ENCODE measurements at places on chromosomes 2 and 18.
A peak's percentile ranks its signal among the peaks of the same experiment; 100 is the strongest.

DNA sequence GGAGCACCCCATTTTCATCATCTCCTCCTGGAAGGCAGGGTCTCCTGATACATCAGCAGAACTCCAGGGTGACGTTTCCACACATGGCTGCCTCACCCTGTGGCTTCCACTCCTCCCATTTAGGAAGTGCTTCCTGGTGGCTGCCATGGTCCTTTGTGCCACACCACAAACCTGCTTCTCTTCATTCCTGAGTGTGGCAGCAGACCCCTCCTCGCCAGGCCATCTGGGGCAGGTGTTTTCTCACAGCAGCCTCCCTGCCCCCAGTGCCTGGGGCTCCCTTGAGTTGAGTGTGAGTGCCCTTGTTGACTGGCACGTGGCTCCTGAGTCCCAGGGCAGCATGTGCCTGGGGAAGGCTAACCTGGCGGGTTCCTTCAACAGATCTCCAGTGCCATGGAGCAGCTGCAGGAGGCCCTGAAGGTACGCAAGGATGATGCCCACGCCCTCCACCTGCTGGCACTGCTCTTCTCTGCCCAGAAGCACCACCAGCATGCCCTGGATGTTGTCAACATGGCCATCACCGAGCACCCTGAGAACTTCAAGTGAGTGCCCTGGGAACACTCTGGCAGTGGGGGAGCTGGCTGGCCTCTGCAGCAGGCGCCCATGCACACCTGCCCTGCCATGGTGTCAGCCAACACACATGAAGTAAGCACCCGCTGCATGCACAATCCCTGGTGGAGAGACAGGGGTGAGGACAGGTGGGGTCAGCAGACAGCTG lies 113.4 kb upstream of the MCFD2 start:
- DNase-seq: no peak

DNA sequence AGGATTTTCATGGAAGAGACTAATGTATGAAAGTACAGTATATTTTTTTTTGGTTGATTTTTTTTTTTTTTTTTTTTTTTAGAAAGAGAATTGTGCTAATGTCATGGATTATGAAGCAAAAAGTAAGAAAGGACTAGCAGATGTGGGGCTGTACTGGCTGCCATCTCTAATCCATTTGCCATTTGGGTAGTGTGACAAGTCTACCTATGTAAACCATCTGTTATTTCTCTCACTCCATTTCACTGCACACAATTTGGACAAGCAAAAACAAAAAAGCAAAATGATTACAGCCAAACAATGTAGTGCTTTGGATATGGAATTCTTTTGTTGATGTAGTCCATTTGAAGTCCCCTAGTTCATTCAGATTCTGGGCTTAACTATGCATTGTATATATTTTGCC lies 1355.4 kb downstream of the LRP1B start:
- DNase-seq: no peak

- DNase-seq: peak; percentile 25
Observed at GRCh38 chr2:134446383-134447017, 192.6 kb downstream of the MGAT5 start.

DNA sequence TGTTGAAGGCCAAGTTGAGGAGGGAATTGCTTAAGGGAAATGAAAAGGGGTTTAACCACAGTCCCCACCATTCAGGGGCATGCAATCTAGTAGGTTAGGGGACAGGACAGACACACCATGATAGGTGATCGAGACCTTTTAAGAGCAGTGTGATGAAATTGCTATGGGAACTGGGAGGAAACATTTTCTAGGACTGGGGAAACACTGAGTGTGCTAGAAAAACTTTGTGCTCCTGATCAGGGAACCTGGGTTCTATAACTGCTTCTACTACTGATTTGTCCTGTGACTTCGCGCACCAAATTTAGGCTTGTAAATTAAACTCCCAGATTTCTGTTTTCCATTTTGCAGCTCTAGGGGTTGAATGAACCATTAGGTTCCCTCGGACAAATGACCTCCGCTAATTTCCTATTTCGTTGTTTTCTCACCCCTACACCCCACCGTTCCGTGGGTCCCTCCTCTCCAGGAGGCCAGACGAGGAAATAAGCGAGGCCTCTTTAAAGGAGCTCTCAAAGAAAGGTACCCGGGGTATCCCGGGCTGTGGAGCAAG lies 371 bp upstream of the LCLAT1 start:
- no peak for DNase-seq

GRCh38 chr2:171745141-171745540 lies 57.9 kb downstream of the DYNC1I2 start:
- no peak for DNase-seq

- peak; percentile 8 for DNase-seq
Observed at GRCh38 chr2:41084321-41084720, 632.4 kb upstream of the SLC8A1 start.

DNA sequence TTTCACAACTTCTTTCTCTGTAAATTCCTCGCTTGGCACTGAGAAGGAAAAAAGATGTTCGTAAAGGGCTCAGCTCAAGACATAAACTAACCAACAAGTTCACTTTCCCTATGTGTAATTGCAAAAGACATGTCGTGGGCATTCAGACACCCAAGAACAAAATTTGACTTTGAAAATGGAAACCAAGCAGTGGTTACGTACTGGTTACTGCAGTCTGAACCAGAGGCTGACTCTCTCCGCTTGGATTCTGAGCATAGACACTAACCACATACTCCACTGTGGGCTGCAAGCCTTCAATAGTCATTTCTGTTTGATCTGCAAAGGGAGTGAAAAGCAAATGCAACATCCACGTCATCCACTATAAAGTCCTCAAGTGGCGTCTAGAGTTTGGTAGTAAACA lies 53.9 kb downstream of the FN1 start:
- DNase-seq: no peak

- DNase-seq: no peak
Observed at GRCh38 chr2:220552790-220553535, 925.5 kb downstream of the SLC4A3 start.

DNA sequence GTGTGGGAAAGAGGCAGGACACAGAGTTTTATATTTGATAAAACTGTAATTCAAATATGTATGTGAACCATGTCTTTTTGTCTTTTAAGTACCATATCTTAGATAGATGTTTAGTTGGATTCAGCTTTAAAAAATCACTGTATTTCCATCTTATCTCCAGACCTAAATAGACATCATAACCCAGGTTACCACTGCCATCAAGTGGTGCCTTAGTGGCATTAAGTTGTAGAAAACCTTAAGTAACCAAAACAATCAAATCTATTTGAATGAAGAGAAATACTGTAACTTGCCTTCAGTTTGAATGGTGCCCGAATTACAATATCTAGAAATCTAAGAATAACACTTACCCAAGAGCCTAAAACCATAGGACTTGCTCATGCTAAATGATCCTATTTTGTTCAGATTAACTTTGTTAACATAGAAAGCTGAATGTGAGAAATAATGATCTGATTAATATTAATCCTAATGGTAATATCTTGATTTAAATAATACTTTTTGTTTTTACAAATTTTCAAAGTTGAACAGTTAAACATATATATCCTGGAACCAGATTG lies 92.5 kb upstream of the MAP2 start:
- DNase-seq: no peak

GRCh38 chr2:242054881-242055801 lies 185.6 kb downstream of the RTP5 start:
- DNase-seq: no peak

DNA sequence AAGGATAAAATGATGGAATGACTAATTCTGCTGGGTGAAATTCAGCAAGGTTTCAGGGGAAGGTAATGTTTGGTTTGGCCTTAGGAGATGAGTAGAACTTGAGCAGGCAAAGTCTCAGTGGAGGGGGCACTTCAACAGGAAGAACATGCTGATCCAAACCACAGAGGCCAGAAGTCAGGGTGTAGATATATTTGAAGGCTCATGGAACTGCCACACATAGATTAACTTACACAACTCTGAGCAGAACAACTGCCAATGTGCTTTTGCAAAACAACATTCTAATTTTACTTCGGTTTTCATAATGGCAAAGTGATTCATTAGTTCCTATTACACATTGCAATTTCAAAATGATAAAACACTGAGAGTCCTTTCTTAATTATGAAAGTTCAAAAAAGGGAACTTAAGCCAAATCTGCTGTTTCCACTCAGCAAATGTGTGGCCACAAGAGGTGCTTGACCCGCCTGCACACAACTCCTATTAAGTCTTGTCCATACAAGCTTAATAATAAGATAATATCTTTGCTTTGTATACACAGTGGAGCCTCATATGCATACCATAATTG lies 284.8 kb downstream of the MREG start:
- peak; percentile 99 for DNase-seq

DNA sequence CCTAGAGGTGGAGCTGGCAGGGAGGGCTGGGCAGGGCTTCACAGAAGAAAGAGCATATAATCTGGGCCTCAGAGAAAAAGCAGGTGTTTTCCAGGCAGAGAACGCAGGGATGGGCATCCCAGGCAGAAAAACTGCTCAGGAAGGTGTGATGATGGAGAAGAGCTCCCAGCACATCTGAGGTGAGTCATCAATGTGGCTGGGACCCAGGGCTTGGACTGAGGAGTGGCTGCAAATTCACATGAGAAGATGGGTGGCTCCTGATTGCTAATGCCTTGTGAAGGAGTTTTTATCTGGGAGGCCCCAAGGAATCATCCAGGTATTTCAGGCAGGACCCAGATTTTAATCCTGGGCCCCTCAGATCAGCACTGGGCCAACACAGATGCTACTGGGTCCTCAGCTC lies 10.2 kb downstream of the IL1F10 start:
- DNase-seq: no peak

- no peak for DNase-seq
Observed at GRCh38 chr2:41936771-41937463, 110.9 kb upstream of the PKDCC start.

- DNase-seq: no peak
Observed at GRCh38 chr2:34096562-34097171, 497.6 kb upstream of the FAM98A start.

GRCh38 chr18:49817947-49818346 lies 4.6 kb upstream of the ACAA2 start:
- DNase-seq: no peak

DNA sequence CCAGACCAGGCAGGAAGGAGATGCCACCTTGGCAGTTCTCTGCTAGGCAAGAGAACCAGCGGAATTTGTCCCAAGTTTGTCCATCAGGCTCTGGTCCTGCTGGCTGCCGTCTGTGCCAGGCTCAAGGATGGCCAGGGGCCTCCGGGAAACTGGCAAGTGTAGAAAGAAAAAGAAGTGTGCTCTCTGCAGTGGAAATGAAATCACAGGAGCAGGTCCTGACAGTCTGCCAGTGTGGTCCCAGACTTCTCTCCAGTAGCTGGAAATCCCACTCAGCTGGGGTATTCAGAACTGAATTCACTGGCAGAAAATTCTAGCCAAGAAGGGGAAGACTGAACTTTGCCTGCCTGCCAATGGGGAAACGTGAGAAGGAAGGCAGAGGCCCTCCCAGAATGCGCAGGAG lies 91.0 kb downstream of the STPG4 start:
- no peak for DNase-seq

DNA sequence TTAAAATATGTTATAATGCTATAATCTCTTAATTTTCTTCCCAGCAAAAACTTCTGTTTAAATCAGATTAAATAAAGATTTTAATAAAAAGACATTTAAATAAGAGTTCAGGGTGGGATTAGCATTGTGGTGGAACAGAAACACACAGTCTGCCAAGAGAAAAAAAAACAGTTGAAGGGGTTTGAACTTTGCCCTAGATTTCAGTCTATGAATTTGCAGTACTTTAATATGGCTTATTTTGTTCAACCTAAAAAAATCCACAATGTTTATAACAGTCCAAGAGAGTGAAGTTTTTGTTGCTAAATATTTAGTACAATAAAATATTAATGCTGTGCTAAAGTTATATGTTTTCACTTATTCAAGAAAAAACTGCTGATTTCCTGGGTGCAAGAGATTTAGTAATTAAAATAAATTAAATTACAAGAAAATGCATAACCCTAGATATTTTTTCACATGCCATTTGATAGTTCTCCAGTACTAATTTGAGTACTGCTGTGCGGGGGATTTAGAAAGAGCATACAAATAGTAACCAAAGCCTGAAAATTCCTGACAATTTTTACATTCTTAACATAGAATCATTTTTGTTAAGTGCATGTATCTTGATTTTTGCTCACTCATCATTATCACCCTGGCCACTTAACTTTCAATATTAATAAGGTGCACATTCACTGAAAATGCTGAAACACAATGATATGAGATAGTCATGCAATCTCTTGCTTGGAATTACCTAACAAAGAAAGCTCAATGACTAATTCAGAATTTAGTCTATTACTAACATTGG lies 52.6 kb downstream of the SLC40A1 start:
- DNase-seq: no peak

- DNase-seq: no peak
Observed at GRCh38 chr2:44934983-44935728, 6.3 kb upstream of the SIX3 start.

GRCh38 chr2:85481818-85482777 lies 56.9 kb upstream of the MAT2A start:
- no peak for DNase-seq

GRCh38 chr2:231160701-231161100 lies 35.9 kb upstream of the HTR2B start:
- no peak for DNase-seq

DNA sequence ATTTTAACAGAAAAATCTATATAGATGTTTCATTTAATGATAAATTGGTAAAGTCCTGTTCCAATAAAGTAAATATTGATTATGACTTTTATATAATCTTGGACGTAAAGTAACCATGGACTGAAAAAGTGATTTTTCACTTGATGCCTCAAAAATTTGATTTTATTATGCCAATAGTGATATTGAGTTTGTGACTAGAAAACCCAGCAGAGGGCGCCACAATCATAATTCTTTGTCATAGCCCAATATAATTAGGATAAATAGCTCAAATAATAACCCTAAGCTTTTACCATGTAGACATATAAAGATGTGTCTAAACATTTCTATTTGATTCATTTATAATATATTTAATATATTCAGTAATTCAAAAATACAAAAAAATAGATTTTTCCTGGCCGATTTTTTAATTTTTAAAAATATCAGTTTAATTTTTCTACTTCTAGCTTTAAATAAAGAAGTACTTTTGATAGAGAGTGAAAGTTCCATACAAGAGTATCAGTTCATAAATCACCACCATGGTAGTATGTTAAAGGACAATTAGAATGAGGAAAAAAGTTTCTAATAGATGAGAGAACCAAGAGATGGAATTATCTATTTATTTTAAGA lies 30.7 kb downstream of the CAMKMT start:
- DNase-seq: no peak

All from skeletal muscle cell (primary cell).